Inflammatory macrophage treated with lipopolysaccharide for 4 hours (primary cell): ENCODE measurements at places on chromosomes 11 and 22.

- no peak for DNase-seq
Observed at GRCh38 chr11:56848141-56848809, 99.8 kb upstream of the OR9G4 start.

- DNase-seq: peak; percentile 89
Observed at GRCh38 chr11:65150509-65151299, 16.4 kb upstream of the SYVN1 start.

DNA sequence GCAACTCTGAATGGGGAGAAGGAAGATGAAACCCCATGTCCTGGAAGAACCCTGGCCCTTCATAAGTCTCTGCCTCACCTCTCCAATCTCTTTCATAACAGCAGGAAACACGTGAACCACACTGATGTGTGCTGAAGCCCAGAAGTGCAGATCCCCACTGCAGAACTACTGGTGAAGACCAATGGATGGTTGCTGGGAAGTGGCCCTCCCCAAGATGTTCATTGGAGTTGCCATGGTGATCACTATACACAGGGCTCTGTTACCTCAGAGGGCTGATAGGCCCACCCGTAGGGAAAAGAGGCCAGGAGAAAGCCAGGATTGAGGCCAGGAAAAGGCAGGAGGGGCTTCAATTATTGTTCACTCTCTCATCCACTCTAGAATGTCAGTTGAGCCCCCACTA lies 11.6 kb downstream of the TST start:
- no peak for DNase-seq

DNA sequence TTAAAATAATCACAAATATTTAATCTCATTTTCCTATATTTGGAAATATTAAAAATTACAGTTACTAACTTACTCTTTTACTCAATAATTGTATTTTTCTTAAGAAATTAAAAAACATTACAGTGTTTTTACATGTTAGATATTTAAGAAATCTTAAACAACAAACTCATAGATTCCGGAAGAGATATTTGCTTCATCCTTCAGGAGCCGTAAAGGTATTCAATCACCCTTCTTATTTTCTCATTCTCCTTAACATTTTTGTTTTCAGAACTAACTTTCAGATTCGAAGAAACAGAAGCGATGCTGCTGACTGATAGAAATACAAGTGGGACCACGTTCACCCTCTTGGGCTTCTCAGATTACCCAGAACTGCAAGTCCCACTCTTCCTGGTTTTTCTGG lies at the start of gene OR5D18:
Gene OR5D18 (plus strand): TSS at position 301 of the 400 bp plus-strand sequence. CDS start 0 bp downstream, at position 301.
- DNase-seq: no peak

DNA sequence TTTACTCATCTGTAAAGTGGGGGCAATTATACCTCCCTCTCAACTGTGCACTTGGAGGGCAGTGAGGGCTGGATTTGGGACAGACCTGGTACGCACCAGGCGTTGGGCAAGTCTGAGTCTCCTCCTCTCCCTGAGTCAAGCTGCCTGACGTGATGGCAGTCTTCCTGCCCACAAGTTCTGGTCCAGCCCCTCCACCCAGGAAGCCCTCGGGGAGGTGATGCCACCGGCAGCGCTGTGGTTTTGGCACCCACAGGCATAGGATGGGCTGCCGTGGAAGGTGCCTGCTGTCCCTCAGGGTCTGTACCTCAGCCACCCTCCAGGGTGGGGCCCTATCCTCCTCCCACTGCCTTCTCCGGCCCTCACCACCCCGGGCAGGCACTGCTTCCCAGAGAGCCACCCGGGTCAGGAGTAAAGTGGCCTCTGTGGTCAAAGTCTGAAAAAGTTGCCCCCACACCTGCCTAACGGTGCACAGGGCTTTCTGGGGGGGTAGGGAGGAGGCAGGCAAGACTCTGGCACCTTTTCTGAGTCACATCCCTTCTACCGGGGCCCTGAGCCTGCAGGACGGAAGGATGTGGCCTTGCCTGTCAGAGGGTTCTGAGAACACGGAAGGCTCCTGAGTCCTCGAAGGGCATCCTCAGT lies 6.5 kb upstream of the APOBEC3H start:
- DNase-seq: no peak
